Muscle of leg (tissue), 16 donors: ENCODE measurements at places on chromosomes 5 and 9. TPM values are rescaled to one million over a fixed set of nuclear protein-coding genes. Genes with fewer than 3 reads are reported as not detected.

Gene NEUROG1
- total RNA-seq: not detected

Gene ADAMTS16
- 4.3 TPM for total RNA-seq

- peak; percentile 86 for DNase-seq
Observed at GRCh38 chr5:174329738-174330137, 284.2 kb downstream of the NSG2 start.

DNA sequence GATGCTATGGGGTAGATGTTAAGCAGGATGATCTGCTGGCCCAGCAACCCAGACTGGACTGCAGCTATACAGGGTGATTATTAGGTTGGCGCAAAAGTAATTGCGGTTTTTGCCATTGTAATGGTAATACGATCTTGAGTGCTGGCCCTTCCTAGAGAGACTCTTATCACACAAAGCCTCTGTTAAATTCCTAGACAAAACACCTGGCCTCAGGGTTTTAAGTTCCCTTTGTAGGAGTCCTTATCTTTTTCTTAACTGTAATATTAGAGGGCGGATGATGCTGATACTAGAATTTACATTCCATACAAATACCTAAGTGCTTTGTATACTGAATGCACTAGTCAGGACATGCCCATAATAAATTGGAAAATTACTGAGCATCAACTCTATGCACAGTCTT is 222.2 kb downstream of the NDUFS4 start:
- DNase-seq: no peak

DNA sequence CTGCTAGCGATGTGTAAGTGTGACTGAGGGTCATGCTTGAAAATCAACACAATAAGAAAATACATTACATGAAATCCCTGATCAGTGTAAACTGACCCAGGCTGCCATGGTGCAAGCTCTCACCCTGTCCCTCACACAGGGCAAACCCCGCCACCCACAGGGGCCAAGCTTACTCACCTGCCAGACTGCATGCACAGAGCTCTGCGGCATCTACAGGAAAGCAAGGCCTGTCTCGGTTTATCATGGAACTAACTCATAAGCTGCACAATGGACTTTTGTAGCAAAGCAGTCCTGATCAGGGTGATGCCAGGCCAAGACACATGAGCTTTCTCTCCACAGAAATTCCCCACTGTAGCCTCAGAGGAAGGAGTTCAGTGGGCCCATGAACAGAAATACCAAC is 9.7 kb downstream of the IPPK start:
- DNase-seq: no peak

- DNase-seq: peak; percentile 50
Observed at GRCh38 chr9:20023961-20024571, 235.2 kb upstream of the SLC24A2 start.
